Stimulated activated naive CD8-positive, alpha-beta T cell treated with anti-CD3 and anti-CD28 coated beads, Interleukin-15, Interleukin-2, amounts not matched to agents 100 U/mL and 50 U/mL, for 24 hours (primary cell): ENCODE measurements at places on chromosomes 5 and 9.

- DNase-seq, result no peak
Measured at GRCh38 chr5:110478895-110479294, 247.6 kb downstream of the TMEM232 start.

DNA sequence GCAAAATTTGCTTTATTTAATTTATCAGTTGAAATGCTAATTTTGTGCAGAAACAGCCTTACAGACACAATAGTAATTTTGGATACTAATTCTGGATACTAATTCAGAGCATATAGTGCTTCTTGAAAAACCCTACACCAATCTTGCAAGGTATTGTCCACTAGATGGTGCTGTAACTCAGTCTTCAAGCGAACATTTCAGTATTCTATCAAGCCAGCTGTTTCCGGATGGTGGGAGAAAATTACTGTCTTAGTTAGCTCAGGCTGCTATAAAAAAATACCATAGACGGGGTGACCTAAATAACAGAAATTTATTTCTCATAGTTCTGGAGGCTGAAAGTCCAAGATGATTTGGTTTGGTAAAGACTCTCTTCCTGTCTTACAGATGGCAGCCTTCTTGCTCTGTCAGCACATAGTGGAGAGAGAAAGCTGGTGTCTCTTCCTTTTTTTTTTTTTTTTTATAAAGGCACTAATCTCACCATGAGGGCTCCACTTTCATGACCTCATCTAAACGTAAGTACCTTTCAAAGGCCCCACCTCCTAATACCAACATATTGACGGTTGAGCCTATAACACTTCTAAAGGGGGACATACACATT, 1306.5 kb upstream of the CDH9 start:
- DNase-seq, result no peak

- no peak for DNase-seq
Measured at GRCh38 chr5:154118893-154119336, 71.6 kb upstream of the GALNT10 start.

GRCh38 chr9:91546574-91546973, 122.9 kb upstream of the NFIL3 start:
- no peak for DNase-seq

DNA sequence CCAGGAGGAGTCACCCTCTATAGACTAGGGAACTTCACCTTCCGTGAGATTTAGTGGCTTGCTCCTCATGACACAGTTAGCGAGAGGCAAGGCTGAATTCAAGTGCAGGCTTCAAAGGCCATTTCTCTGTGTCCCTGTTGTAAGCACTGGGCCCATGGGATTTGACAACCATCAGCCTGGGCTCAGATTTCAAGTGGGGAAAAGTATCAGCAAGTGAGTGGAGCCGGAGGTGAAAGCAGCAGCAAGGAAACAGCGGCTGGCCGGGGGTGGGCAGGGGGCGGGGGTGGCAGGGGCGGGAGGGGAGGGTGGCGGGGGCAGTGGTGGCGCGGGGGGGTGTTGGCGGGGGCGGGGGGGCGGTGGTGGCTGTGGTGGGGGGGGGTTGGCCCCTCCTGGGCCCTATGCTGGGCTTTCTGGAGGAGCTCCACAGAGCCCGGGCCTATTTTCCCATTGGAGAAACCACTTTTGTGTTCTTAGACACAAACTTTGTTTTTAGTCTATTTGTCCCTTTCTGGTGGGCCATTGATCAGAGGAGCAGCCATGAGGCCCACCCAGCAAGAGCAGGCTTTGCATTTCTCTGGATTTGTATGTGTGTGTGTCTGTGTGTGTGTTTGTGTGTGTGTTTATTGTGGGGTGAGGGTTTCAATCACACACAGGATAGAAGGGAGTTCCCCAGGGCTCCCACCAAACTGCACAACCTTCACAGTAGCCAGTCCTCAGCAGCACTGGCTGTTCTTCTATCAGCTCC, 165.4 kb upstream of the RAI14 start:
- no peak for DNase-seq

GRCh38 chr5:119930490-119930889, 301.1 kb downstream of the FAM170A start:
- no peak for DNase-seq

DNA sequence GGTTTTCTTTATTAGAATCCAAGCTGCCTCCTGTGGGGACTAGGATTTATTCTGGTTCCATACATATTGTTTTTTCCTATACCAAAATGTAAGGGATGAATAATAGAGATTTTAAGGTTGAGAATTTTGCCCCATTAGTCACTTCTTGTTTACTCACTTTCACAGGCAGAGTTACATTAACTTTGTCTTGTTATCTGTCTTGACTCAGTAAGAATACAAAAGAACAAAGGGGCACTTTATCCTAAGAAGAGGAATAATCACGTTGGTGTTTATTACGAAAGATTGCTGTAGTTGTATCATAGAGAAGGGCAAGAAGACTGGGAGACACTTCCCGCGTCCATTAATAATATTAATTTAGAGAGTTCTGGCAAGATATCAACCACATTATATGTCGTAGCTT, 599.7 kb upstream of the FTMT start:
- no peak for DNase-seq

DNA sequence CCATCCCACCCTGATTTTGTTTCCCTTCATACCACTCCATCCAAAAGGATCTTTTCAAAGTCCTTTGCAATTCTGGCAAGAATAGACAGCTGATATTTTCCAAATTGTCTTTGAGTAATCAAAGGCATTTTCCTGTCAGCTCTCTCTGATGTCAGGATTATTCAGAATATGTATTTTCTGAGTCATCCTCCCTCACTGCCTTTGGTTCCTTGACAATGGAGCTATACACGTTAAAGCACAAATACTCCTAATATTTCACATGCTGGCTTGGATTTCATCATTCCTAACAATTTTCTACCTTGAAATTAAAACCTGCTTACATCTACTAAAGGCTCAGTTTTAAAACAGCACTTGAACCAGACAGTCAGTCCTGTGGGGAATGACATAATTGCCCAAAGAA, 379.4 kb downstream of the GADD45G start:
- no peak for DNase-seq

GRCh38 chr5:28685794-28686193, 1647.4 kb upstream of the CDH9 start:
- DNase-seq, result no peak

GRCh38 chr9:133113949-133114885, 6.8 kb downstream of the RALGDS start:
- no peak for DNase-seq

DNA sequence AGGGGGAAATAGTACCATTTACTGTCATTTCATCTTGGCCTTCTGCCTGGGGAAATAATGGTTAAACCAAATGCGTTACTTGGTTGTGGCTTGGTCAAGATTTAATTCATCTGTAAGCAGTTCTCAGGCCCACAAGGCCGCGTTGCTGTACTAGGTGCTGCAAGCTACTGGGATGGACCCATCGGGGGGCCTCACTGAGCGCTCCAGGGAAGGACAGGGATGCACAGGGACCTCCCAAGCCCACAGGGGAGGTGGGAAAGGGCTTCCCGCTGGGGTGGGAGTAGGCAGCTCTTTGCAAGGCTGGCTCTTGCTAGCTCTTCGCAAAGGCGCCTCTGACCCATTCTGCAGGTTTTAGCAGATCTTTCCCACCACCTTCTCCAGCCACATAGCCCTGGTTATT, 8.0 kb downstream of the GFPT2 start:
- DNase-seq, result no peak

DNA sequence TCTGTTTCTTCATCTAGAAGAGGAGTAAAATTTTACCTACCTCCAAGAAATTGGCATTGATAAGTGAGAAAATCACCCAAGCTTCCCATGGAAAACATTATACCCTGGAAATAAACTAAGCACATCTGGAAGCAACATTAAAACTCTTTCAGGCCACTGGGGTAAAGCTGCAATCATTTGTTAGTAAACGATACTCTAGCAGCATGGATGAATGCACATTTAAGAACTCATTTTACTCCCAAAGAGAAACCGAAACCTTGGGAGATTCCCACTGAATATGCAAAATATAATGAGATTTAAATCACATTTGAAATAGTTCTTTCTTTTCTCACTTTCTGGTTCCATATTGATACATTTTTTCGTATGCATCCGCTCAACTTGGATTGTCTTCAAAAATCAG, 467.5 kb downstream of the EFNA5 start:
- no peak for DNase-seq

- peak; percentile 25 for DNase-seq
Measured at GRCh38 chr9:79812507-79813257, 240.9 kb downstream of the TLE4 start.

DNA sequence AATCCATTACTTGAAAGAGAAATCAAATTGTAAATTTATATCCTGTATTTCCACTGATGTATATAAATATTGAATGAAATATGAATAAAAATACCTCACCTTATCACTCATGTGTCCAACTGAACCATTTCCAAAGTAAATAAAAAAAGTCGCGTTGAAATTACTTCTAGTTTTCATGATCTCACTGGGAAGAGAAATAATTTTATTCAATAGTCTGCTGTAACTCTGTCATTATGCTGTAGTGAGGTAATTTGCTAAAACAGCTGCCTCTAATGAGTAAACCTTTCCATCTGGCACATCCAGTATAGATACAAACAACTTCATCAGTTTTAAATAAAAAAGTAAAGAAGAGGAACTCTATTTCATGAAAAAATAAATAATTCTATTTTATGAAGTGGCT, 611.5 kb downstream of the ZNF608 start:
- no peak for DNase-seq

DNA sequence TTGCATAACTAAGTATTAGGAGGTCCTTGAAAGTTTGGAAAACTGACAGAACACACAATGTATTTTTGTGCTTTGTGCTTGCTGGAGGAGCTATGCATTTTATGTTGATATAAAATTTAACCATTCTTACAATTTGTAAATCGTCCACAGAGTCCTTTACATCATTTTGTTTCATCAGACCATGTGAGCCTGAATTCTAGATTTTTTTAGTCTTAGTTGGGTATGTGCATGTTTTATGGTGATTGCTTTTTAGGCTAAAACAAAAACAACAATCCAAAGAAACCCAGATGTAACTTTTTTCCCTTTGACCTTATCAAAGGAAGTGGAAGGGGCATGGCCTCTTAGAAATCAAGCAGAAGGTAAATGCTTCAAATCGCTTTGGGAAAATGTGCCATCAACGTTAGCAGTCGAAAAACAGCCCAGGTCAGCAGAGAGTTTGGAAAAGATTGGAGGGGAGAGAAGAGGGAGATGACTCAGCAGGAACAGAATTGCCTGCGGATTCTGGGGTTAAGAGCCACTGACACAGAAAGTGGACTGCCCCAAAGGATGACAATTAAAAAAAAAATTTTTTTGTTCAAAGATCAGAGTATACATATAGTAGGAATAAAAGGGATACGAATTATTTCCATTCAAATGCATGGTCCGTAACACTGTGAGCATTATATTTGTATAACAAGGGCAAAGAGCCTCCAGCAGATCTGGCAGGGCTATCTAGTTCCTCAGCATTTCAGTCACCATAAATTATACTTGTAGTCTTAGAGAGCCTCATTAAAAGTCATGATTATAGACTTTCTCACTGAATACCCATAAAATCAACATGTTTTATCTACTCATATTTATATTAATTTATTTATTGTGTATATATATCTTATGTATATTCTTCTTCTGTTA, 253.5 kb upstream of the HAPLN1 start:
- DNase-seq, result no peak

GRCh38 chr5:151667083-151667482, 19.6 kb downstream of the SPARC start:
- no peak for DNase-seq

GRCh38 chr5:170302653-170303501, 5.3 kb upstream of the LCP2 start:
- peak; percentile 63 for DNase-seq

DNA sequence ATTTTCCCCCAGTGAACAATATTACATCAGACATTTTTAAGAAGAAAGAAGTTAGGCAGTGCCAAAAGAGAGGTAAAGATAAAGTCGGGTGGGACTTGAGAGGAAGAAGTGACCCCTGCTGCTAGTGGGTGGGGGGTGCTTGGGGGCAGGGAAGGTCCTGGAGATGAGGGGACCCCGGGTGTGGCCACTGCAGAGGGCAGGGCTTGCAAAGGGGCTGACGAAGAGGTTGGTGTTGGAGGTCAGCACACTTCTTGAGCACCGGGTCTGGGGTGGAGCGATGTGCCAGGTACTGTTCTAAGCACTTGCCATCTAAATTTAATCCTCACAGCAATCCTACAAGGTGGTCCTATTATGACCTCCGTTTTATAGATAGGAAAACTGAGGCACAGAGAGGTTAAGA, 62.0 kb downstream of the AMBP start:
- no peak for DNase-seq

DNA sequence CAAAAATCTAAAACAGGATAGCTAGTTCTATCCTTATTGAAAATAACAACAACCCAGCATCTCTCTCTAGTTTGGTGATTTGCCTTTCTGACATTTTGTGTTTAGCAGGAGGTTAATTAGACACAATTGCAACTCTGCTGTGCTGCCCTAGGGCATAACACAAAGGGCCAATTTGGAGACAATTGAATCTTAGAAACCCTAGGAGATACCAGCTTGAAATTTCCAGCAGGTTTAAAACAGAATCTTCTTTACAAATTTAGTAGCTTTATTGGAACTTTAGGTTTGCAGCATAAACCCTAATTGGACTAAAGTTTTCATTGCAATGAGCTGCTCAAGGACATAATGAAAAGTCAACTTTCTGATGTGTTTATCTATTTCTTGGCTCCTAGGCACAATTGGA, 166.7 kb upstream of the FER start:
- no peak for DNase-seq

DNA sequence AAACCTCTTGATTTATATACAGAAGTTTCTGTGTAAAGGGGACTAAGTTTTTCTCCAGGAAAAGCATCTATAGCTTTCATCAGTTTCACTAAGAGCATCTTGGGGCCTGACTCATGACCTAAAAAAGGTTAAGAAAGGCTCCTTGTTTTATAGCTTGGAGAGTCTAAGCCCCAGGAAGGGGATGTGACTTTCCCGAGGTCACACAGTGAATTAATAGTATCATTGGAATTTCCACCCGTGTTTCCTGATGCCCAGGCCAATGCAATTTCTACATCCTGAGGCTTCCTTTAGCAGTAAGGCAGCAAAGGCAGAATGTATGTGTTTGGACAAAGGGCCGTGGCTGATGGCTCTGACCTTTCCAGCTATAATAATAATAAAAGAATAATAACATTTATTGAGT, 8.6 kb downstream of the MORN5 start:
- DNase-seq, result no peak

GRCh38 chr9:129486756-129487657, 133.9 kb downstream of the C9orf50 start:
- no peak for DNase-seq

- DNase-seq, result no peak
Measured at GRCh38 chr5:126097876-126098275, 325.3 kb upstream of the GRAMD2B start.

DNA sequence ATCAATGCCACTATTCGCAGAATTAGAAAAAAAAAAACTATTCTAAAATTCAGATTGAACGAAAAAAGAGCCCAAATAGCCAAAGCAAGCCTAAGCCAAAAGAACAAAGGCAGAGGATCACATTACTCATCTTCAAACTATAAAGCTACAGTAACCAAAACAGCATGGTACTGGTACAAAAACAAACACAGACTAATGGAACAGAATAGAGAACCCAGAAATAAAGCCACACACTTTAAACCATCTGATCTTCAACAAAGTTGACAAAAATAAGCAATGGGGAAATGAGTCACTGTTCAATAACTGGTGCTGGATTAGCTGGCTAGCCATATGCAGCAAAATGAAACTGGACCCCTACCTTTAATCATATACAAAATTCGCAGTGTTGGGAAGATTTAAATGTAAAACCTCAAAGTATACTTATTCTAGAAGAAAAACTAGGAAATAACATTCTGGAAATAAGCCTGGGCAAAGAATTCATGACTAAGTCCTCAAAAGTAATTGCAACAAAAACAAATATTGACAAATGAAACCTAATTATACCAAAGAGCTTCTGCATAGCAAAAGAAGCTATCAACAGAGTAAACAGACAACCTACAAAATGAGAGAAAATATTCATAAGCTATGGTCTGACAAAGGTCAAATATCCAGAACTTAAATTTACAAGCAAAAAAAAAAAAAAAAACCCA, 153.7 kb downstream of the NDUFS4 start:
- no peak for DNase-seq
